ENCODE measurements at places on chromosomes 2 and 18.

DNA sequence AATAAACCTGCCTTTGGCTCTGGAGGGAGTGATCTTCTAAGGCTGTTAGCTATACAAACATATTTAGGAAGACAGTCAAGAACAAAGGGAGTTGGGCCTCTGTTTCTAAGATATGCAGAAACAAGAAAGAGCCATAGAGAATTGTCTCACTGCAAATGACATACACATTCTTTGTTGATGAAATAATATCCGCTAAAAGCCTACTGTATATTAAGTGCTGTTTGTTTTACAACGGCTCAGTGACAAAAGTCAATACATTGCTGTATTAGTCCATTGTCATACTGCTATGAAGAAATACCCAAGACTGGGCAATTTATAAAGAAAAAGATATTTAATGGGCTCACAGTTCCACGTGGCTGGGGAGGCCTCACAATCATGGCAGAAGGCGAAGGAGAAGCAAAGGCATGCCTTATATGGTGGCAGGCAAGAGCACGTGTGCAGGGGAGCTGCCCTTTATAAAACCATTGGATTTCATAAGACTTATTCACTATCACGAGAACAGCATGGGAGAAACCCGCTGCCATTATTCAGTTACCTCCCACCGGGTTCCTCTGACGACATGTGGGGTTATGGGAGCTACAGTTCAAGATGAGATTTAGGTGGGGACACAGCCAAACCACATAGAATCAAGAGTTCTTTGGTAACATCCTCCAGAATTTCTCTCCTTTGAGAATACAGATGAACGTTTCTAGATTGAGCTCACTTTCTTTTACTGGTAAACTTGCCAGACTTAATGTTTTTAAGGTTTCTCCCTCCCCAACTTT is 157.8 kb downstream of the PIK3C3 start:
- DNase-seq, result no peak

DNA sequence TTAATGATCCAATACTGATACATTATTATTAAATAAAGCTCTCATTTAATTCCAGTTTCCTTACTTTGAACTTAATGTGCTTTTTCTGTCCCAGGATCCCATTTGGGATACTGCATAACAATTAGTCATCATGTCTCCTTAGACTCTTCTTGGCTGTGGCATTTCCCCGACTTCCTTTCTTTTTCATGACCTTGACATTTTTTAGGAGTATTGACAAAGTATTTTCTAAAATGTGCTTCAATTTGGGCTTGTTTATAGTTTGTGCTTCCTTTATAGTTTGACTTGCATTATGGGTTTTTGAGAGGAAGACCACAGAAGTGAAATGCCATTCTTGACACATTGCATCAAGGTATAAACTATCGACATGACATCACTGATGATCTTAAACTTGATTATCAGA is 46.1 kb upstream of the KIF5C start:
- no peak for DNase-seq

- DNase-seq, result no peak
Observed at GRCh38 chr2:149629026-149629425, 41.5 kb upstream of the MMADHC start.

GRCh38 chr2:148876595-148877402 is 1.8 kb downstream of the KIF5C start:
- peak; percentile 66 for DNase-seq

All from CD4-positive, alpha-beta memory T cell (primary cell).